NCI-H1105 treated with DMSO at 0.1 percent for 48 hours (cell line): ENCODE measurements at places on chromosomes 5 and 9.

DNA sequence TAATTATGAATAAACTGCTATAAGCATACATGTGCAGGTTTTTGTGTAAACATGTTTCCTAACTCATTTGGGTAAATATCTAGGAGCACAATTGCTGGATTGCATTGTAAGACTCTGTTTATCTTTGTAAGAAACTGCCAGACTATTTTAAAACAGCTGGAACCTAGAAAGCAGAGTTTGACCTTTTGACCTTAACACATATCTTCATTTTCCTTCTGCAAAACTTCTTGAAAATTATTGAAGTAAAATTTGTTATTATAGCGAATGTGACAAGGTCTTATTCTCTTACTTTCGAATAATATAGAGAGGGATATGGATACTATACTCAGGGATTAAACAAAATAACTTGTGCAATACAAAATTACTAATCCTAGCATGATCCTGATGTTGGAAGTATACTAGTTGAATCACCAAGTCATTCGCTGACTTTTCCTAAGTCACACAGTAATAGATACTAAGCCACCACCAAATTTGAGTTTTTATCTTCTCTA, 3.2 kb upstream of the ANXA1 start:
- DNase-seq = no peak

- no peak for DNase-seq
Measured at GRCh38 chr5:94847726-94848125, 229.3 kb downstream of the SLF1 start.

DNA sequence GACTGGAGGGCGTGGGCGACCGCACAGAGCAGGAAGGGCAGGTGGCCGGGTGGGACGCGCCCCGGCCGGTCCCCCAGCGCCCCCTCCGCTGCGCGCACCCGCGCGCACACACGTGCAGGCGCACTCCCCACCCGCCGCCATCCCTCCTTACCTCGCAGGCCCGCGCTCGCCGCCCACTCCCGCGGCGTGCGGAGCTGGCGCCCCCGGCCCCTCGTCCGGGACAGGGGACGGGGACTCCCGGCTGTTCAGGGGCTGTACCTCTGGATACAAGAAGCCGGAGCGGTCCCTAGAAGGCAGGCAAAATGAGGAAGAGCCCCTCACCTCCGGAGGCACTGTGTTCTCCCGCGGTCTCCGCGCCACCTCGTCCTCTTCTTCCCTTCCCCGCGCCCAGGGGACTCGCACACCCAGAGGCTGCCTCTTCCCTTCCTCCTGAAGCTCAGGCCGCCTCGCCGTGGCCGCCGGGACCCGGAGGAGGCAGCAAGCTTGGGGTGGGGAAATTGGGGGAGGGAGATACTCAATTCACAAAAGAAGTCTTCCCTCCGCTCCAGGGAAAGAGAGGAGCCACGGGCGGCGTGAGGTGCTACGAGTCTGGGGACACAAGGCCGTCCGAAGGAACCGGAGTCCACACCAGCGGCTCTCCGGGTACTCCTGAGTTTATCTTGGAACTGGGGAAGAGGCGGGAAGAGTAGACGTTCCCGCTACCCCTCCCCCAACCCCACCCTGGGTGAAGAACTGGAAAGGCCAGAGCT, 1.4 kb upstream of the GABRB2 start:
- DNase-seq = no peak

- peak; percentile 72 for DNase-seq
Measured at GRCh38 chr5:178940569-178941360, at the start of gene ZNF454. ZNF454 (plus strand) TSS chr5:178941198; CDS start chr5:178942792, 1,594 bp downstream.

DNA sequence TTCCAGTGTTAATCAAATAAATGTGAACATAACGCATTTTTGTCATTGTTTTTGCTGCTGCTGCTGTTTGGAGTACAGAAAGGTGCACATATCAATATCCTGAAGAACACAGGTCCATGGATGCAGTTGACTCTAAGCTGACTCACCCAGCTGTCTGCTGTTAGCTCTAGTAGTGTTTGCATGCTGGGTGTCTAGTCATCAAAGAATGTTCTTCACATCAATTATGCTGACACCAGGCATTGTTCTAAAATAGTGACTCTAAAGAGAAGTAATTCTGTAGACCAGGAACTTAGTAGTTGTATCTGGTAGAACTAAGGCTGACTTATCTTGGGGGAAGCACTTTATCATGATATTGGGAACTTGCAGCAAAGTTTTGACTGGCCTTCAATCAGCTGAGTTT, 55.7 kb upstream of the DPYSL3 start:
- DNase-seq = no peak

- no peak for DNase-seq
Measured at GRCh38 chr5:172423379-172424110, 30.8 kb downstream of the SH3PXD2B start.

- DNase-seq = peak; percentile 47
Measured at GRCh38 chr9:22244139-22245011, 202.2 kb upstream of the DMRTA1 start.

GRCh38 chr9:132849185-132849706, 28.8 kb downstream of the AK8 start:
- no peak for DNase-seq

- DNase-seq = no peak
Measured at GRCh38 chr5:116664988-116665387, 90.4 kb upstream of the SEMA6A start.

DNA sequence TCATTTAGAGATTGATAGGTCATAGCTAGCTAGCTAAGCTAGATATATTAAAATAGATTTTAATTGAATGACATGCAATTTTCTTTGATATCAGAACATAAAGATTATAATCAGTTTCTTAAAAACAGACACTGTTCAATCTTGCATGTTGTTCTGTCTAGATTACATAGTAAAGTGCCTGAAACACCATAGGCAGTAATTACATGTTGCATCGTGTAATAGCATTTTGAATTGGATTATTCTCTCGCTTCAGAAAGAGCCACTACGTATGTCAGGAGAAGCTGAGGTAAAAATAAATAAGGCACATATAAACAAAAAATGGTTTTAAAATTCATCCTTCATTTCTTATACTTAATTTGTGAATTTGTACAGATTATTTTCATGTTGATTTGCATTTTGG, 148.0 kb upstream of the CDH12 start:
- DNase-seq = no peak

DNA sequence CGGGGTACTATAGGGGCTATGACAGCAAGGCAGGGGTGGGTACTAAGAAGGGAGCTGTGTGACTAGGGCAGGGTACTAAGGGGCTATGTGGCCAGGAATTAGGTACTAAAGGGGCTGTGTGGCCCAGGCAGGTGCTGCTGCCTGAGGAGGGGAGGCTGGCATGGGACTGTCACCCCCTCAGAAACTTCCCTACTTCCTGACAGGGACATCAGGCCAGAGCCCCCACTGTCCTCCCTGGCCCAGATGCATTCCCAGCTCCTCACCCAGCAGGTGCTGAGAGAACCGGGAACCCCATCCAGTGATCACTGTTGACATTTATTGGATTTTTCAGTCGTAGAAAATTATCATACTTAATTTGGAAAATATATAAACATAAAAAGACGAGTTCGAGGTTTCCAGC, 26.6 kb downstream of the IRX2 start:
- no peak for DNase-seq

DNA sequence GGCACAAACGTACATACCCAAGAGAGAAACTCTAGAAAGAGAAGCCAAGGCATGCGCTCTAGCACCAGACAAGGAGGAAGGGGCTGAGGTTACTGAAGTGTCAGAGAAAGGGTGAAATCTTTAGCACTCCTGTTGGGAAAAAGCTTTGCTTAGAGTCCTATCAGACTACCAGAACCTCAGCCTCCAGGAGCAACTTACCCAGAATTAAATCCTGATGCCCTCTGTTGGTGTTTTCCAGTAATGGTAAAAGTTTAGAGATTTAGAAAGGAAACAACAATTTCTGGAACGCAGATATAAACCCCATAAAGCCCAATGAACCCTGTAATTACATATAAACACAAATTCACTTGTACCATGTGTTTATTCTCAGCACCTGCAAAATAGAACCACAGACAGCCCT, 33.2 kb upstream of the ASTN2 start:
- no peak for DNase-seq

DNA sequence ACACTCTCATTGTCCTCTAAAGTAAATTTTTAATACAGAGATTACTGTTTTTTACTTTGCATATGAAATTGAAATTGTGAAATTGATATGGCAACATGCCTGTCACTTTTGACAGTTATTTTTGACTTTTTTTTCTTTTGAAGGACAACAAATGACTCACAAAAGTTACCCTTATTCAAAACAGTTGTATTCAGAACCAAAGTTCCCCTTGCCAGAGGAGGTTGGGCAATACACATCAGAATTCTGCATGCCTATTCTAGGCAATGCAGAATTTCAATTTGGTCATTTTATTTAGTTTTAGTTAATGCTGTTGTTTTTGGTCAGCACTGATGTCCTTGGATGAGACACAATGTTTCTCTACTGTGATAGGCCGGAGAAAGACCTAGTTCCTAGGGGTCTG, 299.1 kb upstream of the PRR16 start:
- DNase-seq = no peak

- DNase-seq = no peak
Measured at GRCh38 chr9:35840881-35841644, 12.0 kb downstream of the TMEM8B start.

DNA sequence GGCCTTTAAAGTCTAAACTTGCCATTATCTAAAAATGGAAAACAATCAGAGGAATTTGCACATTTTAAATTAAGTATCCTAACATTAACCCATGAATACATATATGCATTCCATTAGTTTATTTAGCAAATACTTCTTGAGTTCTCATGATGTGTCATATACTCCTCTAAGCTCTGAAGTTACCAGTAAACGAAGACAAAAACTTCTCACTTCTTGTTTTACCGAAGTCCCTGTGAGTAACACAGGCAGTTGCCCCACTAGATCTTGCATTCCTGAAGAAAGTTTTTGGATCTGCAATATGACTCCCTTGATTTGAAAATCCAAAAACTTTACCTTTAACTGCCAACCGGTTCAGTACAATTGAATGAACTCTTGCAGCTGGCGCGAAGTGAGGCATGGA, 439.0 kb upstream of the MPDZ start:
- DNase-seq = no peak

DNA sequence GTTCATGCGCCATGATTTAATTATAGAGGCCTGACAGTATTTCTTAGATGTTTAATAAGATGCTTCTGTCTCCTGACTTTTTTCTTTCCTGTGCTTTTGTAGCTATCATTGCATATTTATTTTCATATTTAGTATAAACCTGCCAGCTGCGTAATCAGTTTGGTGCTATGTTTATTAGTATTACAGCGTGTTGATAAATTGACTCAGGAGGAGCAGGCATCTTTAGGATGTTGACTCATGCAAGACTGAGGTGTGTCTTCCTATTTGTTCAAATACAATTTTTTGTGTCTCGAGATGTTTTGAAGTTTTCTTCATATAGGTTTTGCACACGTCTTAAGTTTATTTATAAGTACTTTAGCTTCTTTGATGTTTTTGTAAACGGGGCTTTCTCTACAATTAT, 35.9 kb upstream of the EXOC3 start:
- no peak for DNase-seq

DNA sequence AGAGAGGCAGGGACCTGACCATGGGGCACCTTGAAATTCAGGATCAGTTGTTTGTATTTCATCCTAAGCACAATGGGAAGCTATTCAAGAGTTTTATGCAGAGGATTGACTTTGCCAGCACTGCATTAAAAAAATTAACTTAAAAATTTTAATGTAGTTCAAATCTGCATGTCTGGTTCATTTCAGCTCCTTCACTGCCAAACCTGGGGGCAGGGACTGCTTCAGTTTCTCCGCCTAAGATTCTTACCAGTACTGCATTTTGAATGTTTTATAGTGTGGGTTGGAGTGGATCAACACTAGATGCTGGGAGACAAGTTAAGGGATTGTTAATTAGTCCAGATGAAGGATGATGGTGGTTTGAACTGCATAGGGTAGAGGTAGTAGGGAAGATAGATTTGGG, 15.7 kb upstream of the MSMP start:
- DNase-seq = no peak

GRCh38 chr5:74651710-74652109, 11.2 kb upstream of the ENC1 start:
- no peak for DNase-seq

GRCh38 chr5:176855598-176855997, 43.5 kb downstream of the HK3 start:
- no peak for DNase-seq

DNA sequence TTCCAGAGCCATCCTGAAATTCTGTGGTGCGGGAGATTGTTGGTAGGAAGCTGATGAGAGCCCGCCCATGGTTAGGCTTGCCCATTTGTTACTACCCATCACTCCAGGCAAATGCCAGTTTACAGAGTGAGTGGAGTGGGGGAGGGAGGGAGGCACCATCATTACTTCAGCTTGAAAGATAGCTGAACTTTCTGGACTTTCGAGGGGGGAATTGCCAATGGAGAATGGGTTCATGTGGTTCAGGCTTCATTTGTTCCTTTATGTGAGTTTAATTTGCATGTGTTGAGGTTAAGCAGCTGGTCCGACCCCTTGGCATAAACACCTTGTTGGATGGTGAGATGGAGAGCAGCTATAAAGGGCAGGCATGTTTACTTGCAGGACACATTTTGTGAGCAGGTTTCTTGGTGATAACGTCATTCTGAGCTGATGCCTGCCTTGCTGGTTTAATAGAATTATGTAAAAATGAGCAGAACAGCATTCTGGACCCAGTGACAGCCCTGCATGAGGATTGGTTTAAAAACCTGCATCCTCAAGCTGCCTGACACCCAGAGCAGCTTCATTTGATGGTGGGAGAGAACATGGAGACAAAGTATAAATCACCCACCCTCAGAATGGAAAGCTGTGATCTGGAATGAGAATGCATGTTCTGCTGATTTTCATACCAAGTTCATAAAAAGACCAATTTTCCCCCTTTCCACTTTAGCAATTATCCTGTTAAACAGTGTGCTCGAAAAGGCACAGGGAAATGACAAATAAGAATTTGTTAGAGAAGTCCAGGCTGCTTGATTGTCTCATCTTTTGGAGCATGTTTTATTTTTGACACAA, 106.3 kb downstream of the TRIO start:
- DNase-seq = no peak

- DNase-seq = no peak
Measured at GRCh38 chr9:108125625-108126024, 636.1 kb upstream of the KLF4 start.

DNA sequence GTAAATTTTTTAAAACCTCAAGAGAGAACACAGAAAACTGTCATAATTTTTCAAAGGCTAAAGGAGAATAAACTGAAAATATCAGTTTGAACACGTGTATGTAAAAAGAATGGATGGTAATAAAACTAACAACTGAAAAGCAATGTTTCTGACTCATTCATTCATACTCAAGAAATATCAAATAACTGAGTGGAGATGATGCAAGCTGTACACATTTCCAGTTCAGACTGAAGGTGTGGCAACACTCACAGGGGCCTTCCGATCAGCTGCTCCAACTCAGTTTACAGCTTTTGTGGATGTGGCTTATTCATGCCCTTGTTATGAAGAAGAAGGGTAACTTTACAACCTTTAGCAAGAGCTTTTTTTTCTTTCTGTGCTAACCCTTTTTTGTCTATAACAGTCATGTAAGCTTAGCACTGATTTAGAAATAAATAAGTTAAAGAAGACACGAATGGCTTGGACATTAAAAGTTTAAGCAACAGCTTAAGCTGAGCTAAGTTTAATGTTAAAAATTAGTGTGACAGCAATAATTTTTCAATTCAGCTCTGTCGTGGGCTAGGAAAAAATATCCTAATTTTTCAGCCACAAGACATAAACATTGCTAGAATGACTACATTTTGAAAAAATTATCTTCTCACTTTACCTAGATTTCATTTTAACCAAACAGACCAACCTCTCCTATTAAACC, 453.5 kb downstream of the RAB3C start:
- DNase-seq = no peak
